ENCODE measurements at places on chromosomes 3 and 15.

DNA sequence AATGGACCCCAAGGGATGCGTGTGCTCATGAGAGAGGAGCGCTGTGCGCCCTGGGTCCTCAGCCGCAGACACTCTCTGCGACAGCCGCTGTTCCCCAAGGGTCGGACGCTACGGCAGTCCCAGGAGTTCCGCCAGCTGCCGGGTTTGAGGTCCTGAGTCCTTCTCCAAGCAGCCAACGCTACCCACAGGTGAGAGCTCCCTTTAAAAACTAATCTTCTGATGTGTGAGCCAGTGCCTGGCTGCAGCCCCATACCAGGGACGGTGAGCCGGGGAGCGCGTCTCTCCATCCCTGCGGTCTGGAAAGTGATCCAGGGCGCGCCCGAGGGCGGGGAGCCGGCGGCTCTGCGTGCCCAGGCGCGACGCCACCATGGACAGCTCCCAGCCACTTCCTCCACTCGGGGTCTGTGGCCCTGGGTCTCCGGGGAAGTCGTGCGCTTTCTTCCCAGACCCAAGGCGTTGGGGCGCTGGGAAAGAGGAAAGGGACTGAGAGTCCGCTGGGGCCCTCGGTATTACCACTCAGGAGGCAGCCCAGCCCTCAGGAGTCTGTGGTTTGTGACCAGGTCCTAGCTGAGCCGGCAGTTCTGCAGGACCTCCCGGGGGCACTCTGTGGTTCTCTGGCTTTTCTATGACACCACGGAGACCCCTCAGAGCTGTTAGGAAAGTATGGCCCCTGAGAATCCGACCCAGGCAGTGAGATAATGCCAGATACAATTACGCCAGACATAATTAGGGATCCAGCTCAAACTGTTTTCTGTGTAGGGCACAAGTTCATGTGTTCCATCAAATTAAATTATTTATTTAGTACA, 1.4 kb downstream of the CEMIP start:
- DNase-seq, result no peak

- no peak for DNase-seq
Observed at GRCh38 chr3:135368316-135368715, 573.3 kb downstream of the EPHB1 start.

GRCh38 chr3:115038817-115039216, 108.3 kb downstream of the ZBTB20 start:
- no peak for DNase-seq

GRCh38 chr3:27228805-27229204, 140.4 kb downstream of the NEK10 start:
- DNase-seq, result no peak

GRCh38 chr15:58741032-58741431, 8.5 kb downstream of the ADAM10 start:
- no peak for DNase-seq

GRCh38 chr3:195829897-195830254, 18.1 kb upstream of the MUC4 start:
- DNase-seq, result no peak

DNA sequence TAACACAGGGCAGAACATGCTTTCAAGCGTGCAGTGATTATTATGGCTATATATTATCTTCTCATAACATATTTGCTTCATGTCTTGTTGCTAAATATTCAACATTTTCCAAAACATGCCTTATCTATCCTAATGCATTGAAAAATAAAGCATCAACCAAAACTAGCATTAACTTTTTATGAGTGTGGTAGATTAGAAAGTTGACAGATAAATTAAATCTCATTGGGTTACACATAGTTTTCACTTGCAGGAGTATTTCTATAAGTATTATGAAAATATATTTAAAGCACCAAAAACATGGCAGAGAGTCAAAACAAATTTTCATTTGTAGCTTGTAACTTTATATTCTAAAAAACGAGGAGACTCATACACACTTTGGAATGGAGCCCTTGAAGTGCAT, 141.5 kb downstream of the CADM2 start:
- DNase-seq, result no peak

- DNase-seq, result peak; percentile 9
Observed at GRCh38 chr3:124995460-124995994, 60.3 kb downstream of the HEG1 start.

DNA sequence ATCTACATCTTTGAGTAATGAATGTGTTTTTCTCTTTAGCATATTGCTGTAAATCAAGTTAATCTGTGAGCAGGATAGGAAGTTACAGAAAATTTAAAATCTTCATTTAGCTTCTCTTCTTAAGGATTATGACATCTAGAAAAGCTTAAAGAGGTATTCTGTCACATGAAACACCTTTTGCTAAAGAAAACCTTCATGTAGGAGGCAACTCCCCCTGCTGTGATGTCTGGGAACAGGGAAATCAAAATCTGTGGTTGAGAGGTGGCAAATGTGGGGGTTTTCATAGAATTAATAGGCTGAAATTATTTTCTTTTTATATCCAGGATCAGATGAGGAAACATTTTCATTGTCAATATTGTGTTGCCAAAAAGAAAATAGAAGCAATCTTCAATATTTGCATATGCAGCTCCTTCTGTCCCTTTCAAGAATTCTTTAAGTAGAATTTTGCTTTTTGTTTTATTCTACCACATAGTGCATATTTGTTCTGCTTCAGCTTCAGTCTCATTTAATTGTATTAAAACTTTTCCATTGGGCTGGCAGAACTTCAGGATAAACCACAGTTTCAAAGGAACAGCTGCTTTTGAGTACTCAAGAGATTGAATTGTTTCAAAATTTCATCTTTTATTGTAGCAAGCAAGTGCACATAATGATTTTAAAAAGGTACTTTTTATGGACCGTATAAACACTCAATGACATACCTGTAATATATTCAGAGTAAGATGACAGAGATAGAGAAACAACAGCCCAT, 128.4 kb downstream of the RAP2B start:
- DNase-seq, result no peak

GRCh38 chr3:129539206-129539605, 3.8 kb upstream of the H1-8 start:
- DNase-seq, result no peak

DNA sequence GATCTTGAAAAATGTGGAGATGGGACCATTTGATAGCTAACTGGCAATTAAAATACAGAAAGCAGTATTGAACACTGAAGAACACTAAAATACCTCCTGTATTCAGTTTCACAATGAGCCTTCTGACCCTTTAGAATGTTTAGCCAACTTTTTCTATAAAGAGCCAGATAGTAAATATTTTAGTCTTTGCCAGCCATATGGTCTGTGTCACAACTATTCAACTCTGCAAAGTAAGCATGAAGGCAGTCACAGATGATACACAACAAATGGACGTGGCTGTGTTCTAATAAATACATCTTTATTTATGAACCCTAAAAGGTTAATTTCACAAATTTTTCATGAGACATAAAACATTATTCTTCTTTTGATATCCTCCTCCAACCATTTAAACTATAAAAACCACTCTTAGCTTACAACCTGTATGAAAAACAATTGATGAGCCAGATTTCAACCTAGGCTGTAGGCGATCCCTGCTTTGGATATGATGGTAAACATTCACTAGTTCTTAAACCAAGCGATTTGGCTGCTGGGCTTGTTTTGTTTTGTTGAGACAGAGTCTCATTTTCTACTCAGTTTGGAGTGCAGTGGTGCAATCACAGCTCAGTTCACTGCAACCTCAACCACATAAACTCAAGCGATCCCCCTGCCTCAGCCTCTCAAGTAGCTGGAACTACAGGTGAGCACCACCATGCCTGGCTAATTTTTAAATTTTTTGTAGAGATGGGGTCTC, 13.6 kb upstream of the CSPG5 start:
- DNase-seq, result no peak

GRCh38 chr3:183774631-183775030, 50.7 kb downstream of the MAP6D1 start:
- no peak for DNase-seq

GRCh38 chr15:88655103-88655553, 16.3 kb downstream of the ISG20 start:
- DNase-seq, result no peak

DNA sequence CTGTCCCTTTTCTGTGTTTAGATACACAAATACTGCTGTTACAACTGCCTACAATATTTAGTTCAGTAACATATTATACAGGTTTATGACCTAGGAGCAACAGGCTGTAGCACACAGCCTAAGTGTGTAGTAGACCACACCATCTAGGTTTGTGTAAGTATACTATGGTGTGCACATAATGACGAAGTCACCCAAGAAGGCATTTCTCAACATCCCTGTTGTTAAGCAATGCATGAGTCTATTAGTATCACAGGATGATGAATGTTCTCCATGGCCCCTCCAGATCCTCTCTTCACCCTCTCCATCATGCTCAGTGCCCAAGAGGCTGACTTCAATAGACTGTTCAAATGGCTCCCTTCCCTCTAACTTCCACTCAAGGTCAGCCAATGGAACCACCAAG, 14.6 kb upstream of the SEC62 start:
- DNase-seq, result no peak

GRCh38 chr3:177483182-177483967, 286.1 kb upstream of the TBL1XR1 start:
- DNase-seq, result no peak

GRCh38 chr15:48653913-48654670, 8.6 kb upstream of the FBN1 start:
- no peak for DNase-seq

GRCh38 chr3:124615896-124616543, 114.2 kb upstream of the UMPS start:
- DNase-seq, result no peak

- DNase-seq, result no peak
Observed at GRCh38 chr3:10417847-10418246, 87.5 kb downstream of the ATP2B2 start.

DNA sequence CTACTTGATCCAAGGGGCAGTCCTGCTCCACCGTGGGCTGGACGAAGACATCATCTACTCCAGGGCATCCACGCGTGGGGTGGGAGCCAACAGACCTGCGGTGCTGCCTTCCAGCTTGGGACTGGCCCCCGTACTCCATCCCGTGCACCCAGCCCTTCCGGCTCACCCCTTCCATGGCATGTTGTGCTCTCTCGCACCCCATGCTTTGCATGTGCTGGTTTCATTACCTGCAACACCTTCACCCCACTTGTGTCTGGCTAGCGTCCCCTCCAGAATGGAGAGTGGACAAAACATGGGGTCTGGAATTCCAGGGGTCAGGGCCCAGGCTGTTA, 30.2 kb downstream of the SEMA7A start:
- no peak for DNase-seq

GRCh38 chr3:80238152-80238551, 470.4 kb upstream of the ROBO1 start:
- DNase-seq, result no peak

- DNase-seq, result no peak
Observed at GRCh38 chr3:69932501-69932900, 67.0 kb upstream of the SAMMSON start.

DNA sequence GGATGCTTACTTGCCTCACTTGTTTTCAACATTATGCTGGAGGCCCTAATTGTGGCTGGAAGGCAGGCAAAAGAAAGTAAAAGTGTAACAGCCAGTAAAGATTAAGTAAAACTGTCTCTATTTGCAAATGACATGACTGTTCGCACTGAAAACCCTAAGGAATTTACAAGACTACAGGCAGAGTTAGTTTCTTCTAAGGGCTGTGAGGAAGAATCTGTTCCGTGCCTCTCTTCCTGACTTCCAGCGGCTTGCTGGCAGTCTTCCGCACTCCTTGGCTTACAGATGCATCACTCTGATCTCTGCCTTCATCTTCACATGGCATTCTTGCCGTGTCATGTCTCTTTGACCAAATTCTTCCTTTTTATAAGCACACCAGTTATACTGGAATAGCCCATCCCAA, 86.1 kb downstream of the DLG1 start:
- DNase-seq, result no peak

DNA sequence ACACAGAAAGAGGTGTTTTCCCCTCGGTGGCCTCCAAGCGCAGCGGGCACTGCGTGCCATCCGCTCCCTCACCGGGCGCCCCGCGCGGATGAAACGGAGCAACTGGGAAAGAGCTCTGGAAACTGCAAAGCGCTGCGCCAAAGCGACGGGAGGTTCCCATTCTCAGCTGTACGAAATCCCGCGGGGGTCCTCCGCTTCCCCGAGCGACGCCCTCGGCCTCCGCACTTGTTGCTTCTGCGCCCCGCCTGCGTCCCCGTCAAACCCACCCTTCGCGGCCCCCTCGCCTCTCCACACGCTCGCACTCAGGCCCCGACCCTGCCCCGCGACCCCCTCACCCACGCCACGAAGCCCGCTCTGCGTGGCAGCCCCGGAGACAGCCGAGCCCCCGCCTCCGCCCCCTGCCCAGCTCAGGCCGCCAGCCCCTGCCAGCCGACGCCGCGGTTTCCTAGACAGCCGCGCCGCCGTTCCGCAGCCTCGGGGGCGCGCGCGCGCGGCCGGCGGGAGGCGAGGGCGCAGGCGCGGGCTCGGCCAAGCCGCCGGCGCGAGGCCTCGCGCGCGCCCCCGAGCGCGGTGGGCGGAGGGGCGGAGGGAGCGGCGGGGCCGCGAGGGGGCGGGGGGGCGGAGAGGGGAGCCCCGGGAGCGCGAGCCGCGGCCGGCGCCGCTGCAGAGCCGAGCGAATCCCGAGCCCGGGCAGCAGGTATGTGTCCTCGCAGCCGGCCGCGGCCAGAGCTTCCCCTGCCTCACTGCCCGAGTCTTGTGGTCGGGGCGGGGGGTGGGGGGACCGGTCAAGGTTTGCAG, at the start of gene TMEM266:
TMEM266 (plus strand) TSS at position 666 of the 798 bp plus-strand sequence. CDS start 74,279 bp downstream, outside the sequence.
- DNase-seq, result no peak
